ENCODE measurements at places on chromosomes 1 and 21.

- peak; percentile 58 for DNase-seq
These were observed 803 bp upstream of the FLAD1 start for GRCh38 chr1:154982341-154982740.

DNA sequence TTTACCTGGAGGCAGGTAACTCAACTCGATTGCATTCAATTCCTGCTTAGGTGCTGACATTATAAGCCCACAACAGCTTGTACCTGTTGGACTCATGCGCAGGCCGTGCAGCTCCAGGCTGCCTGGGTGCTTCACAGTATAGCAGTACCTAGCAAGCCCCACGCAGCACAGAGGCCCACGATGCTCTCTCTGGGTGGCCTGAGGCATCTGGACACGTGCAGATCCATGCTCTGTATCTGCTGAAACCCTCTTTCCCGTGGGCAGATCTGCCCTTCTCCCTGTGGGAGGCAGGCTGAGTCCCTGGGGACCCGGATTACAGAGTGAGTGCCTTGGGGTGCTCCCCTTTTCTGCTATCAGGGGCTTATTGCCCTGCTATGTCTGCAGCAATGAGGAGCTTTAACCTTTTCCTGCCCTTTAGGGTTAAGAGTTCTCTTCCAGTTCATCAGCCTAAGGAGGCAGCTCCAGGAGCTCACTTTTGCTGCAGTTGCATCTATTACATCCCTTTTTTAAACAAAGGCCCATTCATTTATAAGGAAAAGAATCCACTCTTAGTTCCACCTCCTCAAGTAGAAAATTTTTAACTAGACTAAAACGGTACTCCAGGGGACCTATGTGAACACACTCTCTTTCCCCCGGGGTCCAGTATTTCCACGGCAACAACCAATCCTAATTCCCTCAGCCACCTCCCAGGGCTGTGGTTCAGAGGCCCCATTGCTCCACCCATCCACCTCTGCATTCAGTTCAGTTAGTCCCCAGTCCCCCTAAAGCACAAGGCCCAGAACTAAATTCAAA, 19.3 kb downstream of the ITPKB start:
- no peak for DNase-seq

- DNase-seq = no peak
These were observed 34.1 kb downstream of the RC3H1 start for GRCh38 chr1:173988068-173988467.

DNA sequence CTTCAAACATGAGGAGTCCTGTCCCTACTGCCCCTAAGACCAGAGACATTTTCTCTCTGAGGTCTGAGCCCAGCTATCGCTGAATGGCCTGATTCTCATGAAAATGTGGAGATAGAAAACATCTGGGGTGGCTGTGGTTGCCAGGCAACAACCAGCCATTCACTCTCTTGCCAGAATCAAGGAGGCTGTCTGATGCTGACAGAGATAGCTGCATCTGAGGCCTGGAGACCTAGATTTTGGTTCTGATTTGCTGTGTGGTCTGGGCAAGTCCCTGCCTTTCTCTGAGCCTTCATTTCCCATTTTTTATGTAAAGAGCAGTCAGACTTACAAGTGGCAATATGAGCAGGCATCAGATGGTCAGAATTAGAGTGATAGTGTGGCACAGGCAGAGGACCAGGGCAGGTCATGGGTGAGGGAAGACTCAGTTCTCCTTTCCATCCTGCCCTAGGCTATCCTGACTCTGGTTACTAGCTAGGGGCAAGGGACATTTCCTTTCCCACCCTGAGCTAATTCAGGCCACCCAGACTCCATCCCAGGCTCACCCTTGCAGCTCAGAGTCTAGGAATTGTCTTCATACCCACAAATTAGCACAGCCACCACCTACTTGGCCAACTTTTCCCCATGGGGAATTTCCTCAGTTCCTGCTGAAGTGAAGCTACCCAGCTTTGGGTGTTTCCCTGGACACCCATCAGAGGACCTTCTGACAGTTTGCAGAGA, 20.0 kb upstream of the RNF19B start:
- no peak for DNase-seq

GRCh38 chr1:28290851-28291250, 31.5 kb downstream of the SESN2 start:
- no peak for DNase-seq
